ENCODE measurements at places on chromosomes 5 and 9.

DNA sequence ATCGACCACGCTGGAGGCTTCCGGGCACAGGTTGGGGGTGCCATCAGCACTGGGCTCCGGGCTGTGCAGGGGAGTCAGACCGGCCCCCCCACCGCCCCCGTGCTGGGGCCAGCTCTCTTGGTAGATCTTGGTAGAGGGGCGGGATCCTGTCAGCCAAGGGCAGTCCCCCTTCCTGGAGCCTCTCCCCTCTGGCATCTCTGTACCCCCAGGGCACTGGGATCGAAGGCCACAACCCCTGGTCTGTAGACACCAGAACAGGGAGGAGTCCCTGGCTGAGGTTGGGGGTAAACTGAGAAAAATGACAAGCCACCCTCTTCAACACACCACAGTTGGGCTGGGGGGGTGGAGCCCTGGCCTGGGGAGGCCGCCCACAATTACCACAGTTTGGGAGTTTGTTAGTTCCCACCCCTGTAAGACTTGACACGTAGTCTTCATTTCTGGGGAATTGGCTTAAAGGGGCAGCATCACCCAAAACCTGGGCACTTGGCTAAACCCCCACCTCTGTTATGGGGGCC lies 882 bp downstream of the CERCAM start:
- no peak for DNase-seq

DNA sequence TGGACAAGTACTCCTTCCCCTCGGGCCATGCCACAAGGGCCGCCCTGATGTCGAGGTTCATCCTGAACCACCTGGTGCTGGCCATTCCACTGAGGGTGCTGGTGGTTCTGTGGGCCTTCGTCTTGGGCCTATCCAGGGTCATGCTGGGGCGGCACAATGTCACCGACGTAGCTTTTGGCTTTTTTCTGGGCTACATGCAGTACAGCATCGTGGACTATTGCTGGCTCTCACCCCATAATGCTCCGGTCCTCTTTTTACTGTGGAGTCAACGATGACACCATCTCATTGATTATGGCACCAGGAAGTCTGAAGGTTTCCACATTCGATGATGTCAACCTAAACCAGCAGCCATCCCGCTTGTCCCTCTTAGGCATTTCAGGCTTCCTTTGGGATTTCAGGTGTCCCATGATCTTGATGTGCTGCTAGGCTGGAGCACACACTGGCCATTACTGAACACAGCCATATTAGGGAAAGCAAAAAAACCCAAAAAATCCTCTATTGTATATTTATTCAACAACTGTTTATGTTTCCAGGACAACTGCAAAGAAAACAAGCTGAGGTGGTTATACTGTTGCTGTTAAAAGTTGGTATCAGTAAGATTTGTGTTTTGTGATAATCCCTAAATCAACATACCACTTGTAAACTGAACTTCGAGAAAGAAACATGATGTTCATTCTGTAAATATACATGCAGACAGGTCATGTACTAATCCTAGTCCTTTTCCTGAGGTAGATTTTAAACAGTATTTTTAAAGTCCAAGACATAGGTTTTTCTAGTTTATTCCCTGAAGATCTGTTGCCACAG lies 1.1 kb downstream of the PLPP6 start:
- DNase-seq, result no peak

DNA sequence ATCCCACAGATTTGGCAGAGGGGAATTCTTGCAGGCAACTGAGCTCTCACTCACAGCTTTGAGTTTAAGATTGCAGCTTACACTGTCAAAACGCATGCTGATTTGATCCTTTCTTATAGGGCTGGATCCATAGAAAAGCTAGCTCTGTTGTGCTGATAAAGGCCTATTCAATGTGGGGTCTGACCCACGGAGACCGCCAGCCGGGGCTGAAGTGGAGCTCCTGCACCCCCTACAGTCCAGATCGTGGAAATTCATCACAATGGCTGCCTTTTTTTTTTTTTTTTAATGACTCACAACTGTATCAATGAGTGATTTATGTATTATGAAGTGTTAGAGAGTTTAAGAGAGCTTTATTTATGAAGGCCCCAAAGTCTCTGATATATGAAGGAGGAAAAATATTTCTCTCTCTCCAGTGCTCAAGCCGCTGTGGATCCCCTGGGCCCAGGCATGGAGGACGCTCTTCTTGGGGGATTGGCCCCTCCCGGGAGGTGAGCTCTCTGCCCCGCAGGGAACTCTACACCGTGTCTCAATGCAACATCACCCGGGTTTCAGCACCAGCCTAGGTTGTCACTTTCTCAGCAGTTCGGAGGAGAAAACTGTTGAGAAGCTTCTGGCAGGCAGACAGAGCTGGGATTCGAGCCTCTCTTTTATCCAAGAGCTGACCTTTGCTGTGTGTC lies 700.2 kb downstream of the IRX1 start:
- DNase-seq, result no peak

DNA sequence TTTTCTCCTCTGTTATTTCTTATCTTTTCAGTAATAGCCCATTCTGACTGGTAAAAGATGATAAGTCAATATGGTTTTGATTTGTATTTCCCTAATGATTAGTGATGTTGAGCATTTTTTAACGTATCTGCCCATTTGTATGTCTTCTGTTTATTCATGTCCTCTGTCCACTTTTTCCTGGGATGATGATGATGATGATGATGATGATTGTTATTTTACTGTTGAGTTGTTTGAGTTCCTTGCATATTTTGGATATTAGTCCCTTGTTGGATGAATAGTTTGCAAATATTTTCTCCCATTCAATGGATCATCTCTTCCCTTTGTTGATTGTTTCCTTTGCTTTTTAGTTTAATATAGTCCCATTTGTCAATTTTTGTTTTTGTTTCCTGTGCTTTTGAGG lies 27.0 kb downstream of the UTP15 start:
- DNase-seq, result no peak

DNA sequence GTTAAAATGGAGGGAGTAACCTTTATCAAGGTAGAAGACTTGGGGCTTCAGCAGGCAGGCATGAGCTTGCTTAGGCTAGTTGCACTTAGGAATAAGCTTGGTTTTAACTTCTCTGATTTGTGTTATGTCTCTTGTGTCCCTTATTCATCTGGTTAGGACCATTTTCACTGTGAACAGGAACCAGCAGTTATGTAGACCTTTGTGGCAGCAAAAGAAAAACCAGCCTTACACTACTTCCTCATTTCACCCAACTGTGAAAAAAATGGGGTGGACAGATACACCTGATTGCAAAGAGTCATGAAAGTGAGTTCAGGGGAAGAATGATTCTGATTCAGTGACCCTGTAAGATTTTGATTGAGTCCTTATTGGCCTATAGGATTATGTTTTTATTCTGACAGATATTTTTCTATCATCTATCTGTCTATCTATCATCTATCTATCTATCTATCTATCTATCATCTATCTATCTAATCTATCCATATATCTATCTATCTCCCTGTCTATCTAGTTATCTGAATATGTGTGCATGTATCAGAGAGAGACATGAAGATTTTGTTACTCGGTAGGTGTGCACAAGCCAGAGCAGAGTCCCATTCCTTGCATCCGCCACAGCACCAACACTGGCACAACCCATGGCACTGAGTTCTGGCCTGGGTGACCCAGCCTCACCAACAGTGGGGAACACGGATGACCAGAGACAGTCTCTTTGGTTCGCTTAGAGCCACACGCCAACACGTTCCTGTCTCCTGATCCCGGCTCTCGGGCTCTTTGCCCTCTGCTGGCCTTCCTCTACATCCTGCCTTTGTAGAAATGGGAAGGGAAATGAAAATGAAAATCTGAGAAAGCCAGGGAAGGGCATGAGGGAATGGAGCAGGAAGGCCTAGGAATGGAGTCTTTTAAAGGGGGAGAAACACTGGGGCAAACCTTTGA lies 1.3 kb upstream of the ZNF366 start:
- no peak for DNase-seq
